ENCODE measurements at places on chromosomes 11 and 22.

- DNase-seq: peak; percentile 64
Measured at GRCh38 chr11:103085758-103086365, 6.1 kb downstream of the DCUN1D5 start.

DNA sequence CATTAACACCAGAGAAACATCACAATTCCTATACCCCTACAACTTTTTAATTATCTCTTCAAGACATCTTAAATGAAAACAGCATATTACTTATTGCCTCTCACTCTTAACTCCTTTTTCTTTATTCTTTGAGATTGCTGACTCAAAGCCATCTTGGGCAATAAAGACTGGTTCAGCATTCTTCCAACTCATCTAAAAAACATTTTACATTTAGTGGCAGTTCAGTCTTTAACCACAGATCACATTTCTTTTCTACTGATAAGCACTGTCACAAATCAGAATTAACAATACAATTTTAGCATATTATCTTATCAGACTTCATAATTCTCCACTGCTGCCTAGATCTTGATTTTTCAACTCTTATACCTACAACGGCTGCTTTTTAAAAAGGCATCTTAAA is 34.0 kb downstream of the SIK3 start:
- DNase-seq: peak; percentile 42

DNA sequence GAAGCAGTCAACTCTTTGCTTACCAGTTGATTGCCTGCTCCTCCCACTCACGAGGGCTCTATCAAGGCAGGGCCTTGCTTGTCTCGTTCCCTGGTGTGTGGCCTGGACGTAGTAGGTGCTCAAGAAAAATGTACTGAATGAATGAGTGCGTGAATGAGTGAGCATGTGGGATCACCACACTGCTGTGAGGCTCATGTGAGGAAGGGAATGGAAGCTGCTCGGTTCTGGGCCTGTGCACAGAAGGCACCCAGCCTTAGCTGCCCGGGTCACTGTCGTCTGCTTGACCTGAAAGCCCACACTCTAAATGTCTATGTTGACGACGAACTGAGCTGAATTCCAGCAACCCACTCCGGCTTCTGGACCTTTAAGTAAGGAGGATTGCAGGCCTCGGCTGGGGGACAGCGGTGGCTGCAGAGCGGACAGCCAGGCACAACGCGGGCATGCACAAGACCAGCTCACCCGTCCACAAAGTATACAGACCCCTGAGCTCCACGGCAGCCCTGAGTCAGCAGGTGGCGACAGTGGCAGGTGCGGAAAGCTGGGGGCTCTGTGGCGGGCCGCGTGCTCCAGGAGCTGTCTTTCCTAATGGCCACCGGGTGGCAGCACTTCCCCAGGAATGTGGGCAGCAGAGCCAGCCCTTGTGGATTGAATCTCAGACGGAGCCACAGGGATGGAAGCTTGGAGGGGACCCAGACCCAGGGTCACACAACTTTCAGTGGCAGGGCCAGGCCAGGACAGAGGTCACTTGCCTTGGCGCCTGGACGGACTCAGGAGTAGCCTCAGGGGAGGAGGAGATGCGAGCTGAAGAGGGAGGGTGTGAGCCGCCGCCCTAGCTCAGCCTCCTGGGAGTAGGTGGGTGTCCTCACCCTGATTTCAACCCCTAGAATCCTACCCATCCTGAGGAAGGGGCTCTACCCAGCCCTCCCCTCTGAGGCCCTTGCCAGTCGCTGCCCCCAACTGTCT is 5.0 kb upstream of the PICK1 start:
- DNase-seq: peak; percentile 63

GRCh38 chr11:108734283-108734682 is 69.4 kb downstream of the DDX10 start:
- DNase-seq: no peak

- DNase-seq: no peak
Measured at GRCh38 chr11:17024924-17025323, 10.7 kb upstream of the PLEKHA7 start.

DNA sequence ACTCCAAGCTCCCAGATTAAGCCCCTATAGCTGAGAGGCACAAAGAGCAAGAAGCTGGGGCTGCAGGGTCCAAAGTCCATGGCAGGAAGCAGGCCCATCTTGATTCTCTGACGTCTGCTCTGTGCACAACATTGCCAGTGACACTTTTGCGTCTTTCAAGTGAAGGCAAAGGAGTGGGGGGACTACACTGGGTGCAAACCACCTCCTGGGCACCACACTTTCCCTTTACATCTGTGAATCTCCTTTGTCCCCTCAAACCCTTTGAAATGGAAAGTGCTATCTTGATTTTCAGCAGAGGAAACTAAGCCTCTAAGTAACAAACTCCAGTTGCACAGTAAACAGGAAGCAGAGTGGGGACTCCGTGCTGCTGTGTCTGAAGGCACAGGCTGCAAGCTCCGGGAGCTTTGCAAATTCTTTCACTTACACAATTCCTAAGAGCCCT is 428.0 kb downstream of the LARGE1 start:
- DNase-seq: peak; percentile 13

- no peak for DNase-seq
Measured at GRCh38 chr11:102398297-102398696, 51.3 kb downstream of the BIRC2 start.

DNA sequence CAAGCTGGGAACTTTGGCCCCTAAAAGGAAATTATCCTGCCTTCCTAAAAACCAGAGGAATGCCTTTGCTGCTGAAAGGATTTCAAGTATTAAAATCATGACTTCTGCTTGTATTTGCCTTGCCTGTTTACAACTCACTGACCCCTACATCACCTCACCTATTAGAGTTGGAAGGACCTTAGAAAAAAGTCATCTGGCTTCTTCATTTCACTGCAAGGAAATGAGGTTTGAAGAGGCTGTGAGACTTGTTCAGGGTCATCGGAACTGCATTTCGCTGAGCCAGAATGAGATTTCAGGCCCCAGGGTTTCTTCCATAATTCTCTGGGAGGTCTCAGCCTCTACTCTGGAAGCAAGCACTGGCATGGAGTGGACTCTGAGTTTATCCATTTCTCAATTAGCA is 304.1 kb downstream of the BUD13 start:
- DNase-seq: no peak

GRCh38 chr11:133947321-133947756 is 9.4 kb downstream of the IGSF9B start:
- peak; percentile 32 for DNase-seq

DNA sequence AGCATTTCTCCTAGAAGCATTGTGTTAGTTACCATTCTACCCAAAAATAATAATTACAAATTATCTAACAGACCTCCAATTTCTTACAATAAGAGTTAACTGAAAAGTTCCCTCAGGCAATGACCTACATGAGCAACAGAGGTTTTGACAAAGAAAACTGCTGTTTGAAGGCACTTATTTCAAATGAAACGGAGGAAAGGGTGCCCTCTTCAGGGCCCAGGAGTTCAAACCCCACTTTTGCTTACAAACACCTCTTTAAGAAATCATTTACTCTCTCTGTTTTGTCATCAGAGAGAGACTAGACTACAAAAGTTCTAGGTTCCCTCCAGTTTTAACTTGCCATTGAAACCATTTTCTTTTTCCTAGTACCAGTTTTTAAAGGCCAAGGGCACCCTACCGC is 56.7 kb downstream of the AMBRA1 start:
- DNase-seq: peak; percentile 21

Measured in AG10803 (cell line).